ENCODE measurements at places on chromosomes 5 and 9.
A peak's percentile ranks its signal among the peaks of the same experiment; 100 is the strongest.

GRCh38 chr9:479971-480350, 265.3 kb downstream of the DOCK8 start:
- no peak for DNase-seq

- no peak for DNase-seq
Measured at GRCh38 chr5:148904440-148904839, 78.0 kb downstream of the ADRB2 start.

GRCh38 chr5:172403817-172404216, 50.5 kb downstream of the SH3PXD2B start:
- no peak for DNase-seq

DNA sequence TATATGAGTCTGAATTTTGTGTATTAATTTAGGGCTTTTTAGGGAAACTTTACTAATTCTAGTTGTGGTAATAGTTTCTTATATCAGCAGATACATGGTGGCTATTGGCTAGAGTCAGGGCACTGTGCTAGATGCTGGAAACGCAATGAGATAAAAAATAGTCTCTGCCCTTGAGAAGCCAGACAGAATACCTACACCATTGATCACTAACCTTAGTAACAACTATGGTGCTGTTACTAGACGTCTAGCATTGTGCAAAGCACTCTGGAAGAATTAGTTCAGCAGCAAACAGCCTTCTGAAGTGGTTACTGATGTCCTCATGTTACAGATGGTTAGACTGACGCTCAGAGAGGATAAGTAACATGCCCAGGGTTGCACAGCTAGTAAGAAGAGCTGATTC, 61.8 kb downstream of the GDA start:
- peak; percentile 22 for DNase-seq

DNA sequence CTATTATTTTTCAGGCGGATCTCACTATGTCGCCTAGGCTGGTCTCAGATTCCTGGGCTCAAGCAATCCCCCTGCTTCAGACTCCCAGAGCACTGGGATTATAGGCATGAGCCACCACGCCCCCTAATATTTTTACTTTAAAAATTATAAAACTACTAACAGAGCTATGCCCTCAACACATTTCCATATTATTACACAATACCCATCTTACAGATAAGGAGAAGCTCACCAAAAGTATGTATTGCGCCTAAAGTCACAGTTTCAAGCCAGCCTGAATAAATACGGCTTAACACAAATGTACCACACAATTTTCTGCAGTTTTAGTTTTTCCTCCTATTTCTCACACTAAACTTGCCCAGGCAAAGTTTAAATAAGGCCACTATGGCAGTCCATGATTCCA, 9.9 kb upstream of the HAVCR1 start:
- DNase-seq: no peak
